SW 1271 (cell line): ENCODE measurements at places on chromosomes 7 and 10.
A peak's percentile ranks its signal among the peaks of the same experiment; 100 is the strongest.

- DNase-seq, result no peak
These were observed 126.2 kb upstream of the ACBD5 start for GRCh38 chr10:27366769-27367168.

GRCh38 chr10:114259824-114260223, 20.8 kb downstream of the VWA2 start:
- DNase-seq, result no peak

- no peak for DNase-seq
These were observed 4.2 kb downstream of the SFTPD start for GRCh38 chr10:79944428-79945395.

GRCh38 chr10:63664341-63664885, 143.2 kb downstream of the REEP3 start:
- DNase-seq, result no peak

DNA sequence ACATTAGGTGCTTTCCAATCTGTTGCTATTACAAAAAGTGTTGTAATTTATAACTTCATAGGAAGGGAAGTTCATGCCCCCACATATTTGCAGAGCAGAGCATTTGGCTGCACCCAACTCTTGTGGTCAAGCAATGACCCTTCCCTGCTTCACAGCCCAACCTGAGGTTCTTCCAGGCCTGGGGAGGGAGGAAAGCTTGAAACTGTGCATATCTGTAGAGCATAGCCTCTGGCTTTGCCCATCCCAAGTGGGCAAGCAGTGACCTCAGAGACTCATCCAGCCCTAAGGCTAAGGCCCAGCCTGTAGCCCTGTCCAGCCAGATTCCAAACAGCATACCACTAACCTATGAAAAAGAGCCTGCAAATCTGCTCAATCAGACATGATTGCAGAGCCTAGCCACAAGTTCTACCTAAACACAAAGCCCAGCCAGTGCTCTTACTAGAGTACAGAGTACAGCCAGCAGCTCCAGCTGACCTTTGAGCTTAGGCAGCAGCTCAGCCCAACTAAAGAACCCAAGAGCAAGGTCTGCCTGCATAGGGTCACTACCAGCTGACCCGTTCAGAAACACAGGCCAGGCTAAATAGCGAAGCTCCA, 14.4 kb upstream of the GSTK1 start:
- DNase-seq, result no peak

DNA sequence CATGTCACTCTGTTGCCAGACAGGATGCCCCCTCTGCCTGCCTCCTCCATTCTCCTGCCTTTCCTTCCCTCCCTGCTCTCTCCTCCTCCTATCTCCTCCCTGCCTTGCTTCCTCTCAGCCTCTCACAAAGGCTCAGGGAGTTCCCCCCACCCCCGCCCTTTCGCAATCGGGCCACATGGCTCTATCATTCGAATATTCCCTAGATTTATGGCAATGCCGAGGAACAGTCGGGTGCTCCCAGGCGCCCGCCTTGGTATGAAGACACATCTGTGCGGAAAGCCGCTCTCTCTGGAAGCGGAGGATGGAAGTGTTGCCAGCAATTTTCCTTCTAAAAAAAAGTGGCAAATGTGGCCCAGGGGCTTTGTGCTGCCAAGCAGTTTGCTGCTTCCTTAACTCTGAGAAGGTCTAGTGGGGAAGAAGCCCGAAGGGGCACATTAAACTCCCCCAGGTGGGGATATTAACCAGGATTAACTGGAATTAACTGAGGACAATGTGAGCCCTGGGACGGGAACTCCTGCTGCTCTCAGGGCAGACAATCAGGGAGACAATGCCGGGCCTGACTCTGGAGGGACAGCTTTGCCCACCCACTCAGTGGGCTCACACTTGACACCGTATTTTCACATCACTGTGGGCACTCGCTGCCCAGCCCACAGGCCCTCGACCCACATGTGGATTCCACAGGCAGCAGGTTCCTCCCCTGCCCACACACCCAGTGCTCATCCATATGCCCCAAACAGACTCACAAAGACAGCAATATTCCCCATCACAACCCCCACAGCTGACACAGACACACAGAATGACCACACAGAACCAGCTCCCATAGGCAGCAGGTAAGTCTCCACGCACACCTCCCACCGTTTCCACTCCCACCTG, 88.4 kb upstream of the SMNDC1 start:
- DNase-seq, result no peak

- no peak for DNase-seq
These were observed 8.2 kb downstream of the NAPEPLD start for GRCh38 chr7:103140685-103141084.

DNA sequence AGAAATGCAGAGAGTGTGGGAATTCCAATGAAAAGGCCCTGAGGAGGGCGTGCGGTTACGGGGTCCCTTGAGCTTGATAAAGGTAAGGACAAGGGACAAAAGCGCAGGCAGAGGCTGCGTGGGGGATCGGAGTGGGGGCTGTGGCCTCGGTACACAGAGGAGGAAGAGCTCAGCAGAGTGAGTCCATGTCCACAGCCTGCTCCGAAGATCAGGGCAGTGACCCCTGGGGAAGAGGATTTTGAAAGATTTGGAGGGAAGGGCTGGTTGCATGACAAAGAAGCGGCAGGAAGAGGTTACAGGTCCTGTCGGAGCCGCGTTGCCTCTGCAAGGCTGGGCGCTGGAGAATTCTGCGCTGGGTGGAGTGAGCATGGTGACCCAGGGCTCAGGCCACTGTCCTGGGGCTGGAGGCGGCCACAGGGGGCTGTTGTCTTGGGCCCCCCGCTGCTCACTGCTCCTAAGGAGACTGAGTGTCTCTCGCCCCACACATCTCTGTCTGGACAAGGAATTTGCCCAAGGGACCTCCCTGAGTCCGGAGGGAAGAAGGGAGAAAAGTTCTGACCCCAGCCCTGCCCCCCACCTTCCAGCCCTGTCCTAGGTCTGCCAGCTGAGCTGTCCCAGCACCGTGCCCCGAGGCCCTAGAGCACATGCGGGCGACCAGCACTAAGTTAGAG, 69.8 kb upstream of the INSIG1 start:
- DNase-seq, result no peak

DNA sequence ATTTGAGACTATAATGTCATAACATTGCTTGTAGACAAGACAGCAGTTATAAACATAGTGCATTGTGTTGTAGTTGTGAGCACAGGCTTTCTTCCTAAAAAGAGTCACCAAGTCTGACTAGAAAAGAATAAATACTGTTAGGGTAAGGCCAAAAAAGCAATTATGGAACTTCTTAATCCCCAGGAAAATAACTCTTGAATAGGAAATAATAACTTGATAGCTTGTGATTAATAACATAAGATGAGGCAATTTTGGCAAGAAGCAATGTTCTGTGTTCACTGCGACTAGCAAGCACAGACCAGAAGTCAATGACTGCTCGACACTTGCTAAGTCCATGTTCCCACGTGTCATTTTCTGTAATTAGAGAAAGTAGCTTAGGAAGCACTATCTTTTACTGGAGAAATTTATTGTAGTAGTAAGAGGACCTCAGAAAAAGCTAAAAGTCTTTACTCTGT, 97.1 kb downstream of the AGMO start:
- no peak for DNase-seq

DNA sequence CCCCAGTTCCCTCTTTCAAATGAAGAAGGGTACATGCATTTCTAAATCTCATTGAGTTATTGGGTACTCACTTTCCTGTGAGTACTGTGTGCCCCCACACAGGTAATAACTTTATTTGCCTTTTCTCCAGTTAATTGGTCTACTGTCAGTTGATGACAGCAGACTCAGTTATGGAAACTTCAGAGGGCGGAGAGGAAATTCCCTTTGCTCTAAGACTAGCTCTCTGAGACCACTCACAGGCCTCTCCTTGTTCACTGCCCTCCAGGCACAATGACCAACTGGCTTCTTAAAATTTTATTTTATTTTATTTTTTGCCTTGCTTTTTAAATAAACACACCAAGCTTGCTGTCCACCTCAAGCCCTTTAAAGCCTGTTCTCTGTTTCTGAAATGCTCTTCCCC, 235.8 kb upstream of the AOAH start:
- DNase-seq, result no peak

- peak; percentile 50 for DNase-seq
These were observed 22.4 kb downstream of the ZFAND2A start for GRCh38 chr7:1137517-1138167.

DNA sequence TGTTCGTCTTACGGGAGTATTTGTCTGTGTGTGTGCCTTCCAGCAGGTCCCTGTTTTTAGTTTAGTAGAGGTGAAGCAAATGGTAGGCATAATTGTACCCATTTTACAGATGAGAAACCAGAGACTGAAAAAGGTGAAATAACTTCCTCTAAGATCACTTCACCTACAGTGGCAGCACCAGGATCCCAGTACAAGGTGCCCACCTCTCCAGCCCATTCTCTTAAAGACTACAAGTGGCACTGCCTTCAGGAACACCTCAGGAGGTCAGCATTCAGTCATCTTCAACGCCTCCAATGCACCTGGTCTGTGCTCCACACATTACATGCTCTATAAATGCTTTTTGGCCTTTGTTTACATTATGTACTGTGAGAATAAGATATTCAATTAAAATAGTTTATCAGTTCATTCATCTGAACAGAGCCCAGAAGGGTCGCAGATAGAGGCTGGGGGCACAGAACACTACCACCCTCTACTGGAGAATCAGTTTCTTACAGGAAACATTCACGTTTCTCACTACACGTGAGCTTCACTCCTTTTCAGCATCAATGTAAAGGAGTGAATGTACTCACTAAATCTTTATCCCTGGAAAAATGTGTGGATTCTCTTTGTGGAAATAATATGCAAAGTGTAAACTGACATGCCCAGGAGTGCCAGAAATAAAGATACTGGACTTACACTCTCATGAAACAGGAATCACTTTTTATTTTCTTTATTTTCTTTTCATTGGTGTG, 45.5 kb upstream of the ABLIM1 start:
- DNase-seq, result peak; percentile 13

- no peak for DNase-seq
These were observed 100.9 kb downstream of the ANKRD7 start for GRCh38 chr7:118325450-118325808.

DNA sequence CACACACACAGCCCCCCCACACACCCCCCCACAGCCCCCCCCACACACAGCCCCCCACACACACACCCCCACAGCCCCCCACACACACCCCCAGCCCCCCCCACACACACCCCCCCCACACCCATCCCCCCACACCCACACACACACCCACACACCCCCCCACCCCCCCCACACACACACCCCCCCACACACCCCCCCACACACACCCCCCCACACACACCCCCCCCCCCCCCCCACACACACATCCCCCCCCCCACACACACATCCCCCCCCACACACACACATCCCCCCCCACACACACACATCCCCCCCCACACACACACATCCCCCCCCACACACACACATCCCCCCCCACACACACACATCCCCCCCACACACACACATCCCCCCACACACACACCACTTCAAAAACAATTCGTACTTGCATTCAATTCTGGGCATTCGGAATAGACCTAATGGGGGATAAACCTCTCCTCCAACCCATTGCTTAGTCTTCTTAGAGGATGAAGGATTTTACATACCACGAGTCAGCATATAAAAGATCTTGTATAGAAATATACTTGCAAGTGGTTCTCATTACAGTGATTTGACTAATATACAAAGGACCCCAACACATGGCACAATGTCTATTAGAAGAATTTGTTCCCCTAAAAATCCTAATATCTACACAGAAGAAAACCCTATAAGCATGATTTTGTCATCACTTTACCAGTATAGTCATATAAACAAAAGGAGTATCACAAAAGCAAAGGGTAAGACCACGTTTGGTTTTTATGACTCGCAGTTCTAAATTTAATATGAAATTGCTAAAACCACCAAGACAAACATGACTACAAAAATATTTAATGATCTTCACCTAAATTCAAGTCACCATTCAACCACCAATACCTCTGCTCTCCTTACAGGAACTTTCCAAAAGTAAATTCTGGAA, 80.9 kb downstream of the DIP2C start:
- no peak for DNase-seq

DNA sequence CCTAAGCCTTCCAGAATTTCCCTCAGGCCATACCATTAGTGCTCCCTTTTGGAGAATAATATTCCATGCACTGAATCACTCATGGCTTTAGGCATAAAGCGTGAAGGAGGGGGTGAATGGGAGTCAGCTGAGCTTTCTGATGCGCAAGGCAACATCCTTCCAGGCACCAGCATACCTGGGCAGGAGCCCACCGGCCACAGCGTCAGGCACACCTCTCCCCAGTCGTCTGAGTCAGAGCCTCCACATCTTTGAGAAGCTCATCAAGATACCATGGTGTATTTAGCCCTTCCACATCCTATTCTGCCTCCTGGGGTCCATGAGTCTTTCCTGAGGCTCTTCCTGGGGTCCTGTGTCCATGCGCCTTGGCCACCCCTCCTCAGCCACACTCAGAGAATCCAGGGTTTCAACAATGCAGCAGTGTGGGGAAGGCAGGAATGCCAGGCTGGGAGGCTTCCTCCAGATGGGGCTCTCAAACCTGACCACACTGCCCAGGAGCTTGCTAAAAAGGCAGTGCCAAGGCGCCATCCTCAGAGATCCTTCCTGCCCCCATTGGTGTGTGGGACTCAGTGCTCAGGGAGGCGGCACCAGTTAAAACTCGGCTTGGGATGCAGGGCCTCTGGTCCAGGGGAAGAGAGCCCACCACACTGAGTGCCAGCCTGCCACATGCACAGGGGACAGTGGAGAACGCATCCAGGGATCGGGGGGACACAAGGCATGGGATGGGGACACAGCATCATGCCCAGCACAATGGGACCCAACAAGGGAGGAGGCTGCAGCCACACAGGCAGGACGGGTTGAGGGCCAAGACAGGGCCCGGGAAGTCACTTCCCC, 31.6 kb downstream of the RASGEF1A start:
- DNase-seq, result no peak

DNA sequence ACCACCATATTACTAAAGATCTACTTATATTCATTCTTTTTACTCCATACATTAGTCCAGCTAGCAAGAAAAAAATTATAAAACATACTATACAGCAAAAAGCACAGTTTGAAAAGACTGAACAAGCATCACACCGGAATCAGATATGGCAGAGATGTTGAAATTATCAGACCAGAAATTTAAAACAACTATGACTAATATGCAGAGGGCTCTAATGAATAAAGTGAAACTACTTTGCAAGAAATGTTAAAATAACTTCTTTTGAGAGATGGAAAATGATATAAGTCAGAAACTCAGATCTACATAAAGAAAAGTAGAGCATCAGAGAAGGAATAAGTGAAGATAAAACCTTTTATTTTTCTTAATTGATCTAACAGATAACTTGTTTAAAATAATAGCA, 50.9 kb downstream of the SGCE start:
- DNase-seq, result no peak

GRCh38 chr7:90349305-90349704, 2.8 kb downstream of the GTPBP10 start:
- DNase-seq, result no peak

- DNase-seq, result no peak
These were observed 303.5 kb downstream of the SFMBT2 start for GRCh38 chr10:7107285-7107684.

DNA sequence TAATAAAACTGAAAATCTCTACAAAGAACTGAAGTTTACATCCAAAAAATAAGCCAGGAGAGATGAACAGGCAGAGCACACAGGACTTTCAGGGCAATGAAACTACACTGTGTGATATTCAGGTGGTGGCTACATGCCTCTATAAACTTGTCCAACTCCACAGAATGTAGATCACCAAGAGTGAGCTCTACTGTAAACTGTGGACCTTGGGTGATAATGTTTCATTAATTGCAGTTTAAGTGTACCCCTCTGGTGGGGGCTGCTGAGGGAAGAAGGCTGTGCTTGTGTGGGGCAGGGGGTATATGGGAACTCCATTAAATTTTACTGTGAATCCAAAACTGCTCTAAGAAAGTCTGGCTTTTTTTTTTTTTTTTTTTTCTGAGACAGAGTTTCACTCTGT, 22.7 kb downstream of the YWHAG start:
- DNase-seq, result no peak
